ENCODE measurements at places on chromosomes 7 and 10.

DNA sequence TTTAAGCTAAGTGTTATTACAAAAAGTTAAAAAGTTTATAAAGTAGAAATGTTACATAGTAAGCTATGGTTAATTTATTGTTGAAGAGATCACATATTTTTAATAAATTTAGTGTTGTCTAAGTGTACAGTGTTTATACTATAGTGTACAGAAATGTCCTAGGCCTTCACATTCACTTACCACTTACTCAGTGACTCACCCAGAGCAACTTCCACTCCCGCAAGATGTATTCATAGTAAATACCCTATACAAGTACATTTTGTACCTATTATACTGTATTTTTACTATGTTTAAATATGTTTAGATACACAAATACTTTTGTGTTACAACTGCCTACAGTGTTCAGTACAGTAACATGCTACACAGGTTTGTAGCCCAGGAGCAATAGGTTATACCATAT lies 69.2 kb downstream of the DNAJC1 start:
- DNase-seq, result no peak

DNA sequence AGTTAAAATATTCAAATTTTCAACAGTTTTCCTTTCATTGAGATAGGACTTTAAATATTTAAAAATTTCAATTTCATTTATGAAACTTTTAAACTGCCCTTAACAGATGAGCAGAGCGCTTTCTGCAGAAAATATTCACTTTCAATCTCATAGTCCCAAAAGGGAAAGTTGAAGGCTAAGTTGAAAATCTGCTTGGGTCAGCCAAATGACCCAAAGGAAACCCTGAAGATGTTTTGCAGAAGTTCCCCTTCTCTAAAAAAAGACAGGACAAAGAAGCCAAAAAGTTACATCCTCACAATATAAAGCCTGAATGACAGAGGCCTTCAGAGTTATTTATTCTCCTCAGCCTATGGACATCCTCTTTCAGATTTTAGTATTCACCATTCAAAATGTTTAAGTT lies 17.6 kb upstream of the SCIN start:
- no peak for DNase-seq

GRCh38 chr7:2878306-2878705 lies 34.2 kb upstream of the GNA12 start:
- no peak for DNase-seq

GRCh38 chr7:38374507-38374906 lies 101.1 kb upstream of the TARP start:
- no peak for DNase-seq

- DNase-seq, result no peak
Observed at GRCh38 chr7:155484483-155485399, 26.8 kb downstream of the EN2 start.

GRCh38 chr10:78616125-78616695 lies 452.6 kb upstream of the ZMIZ1 start:
- no peak for DNase-seq

- no peak for DNase-seq
Observed at GRCh38 chr10:82883603-82884002, 1008.6 kb downstream of the NRG3 start.

GRCh38 chr7:33792547-33793105 lies 112.7 kb upstream of the BMPER start:
- DNase-seq, result no peak

All from GF-D8 (cell line).